AML-193 (cell line): ENCODE measurements at places on chromosomes 7 and 10.

DNA sequence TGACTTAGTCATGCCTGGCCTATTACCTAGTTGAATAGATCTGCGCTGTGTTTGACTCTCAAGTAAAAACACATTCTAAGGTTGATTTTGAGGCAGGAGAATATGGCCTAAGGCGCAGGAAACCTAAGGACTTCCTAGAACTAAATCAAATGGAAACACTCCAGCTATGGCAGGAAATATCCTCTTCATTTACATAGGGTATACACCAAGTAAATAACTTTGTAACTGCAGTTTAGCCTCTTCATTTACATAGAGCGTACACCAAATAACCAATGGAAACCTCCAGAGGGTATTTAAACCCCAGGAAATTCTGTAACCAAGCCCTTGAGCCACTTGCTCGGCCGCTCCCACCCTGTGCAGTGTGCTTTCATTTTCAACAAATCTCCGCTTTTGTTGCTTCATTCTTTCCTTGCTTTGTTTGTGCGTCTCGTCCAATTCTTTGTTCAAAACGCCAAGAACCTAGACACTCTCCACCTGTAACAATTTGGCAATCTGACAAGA is 35.6 kb upstream of the XRCC2 start:
- DNase-seq, result no peak

DNA sequence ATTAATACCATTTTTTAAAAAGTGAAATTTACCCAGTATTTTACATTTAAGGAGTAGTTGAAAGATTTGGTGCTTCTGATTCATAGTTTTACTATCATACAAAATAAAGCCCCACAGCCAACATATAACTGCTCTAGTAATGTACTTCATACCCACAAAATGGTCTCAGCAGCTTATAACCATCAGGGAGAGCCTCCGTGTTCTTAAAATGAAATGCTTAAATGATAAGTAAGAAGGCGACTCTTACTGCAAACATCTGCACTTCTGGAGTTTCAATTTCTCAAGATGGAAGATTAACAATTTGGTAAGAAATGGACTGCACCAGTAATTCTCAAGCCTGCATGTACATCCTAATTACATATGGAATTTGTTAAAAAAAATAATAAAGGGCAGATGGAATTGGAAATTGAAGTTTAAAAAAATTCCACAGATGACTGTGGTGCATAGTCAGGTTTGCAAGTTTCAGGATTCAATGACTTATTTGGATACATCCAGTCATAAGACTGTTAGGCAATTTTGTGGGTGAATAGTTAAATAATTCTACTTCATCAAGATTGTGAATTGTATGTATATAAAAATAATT is 461.0 kb downstream of the KIF20B start:
- DNase-seq, result no peak

- DNase-seq, result no peak
Observed at GRCh38 chr7:68691261-68692216, 906.7 kb upstream of the AUTS2 start.

DNA sequence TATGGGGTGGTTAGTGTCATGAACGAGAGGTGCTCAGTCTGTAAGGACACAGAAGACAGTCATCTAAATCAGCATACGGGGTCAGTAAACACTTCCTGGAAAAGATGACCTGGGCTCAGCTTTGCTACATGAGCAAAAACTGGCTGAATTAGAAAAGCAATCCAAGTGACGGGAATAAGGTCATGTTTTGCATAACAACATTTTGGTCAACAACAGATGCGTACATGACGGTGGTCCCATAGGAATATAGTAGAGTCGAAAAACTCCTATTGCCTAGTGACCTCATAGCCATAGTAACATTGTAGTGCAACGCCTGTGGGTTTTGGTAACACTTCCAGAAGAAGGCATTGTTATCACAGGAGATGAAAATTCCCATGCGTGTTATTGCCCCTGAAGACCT is 92.9 kb downstream of the CTNNA3 start:
- DNase-seq, result no peak

DNA sequence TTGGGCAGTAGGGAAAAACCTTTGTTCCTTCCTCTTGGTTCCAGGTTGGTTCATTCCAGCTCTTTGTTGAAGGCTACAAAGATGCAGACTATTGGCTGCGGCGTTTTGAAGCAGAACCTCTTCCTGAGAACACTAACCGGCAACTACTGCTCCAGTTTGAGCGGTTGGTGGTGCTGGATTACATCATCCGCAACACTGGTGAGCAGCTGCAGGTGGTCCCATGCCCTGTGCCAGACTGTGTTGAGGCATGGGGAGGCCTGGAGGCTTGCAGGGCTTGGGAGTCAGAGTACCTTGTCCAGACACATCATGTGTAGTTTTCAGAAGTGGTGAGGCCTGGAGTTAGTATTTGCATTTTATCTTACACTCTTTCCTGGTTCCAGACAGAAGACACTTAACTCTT is 16.3 kb downstream of the PI4K2A start:
- no peak for DNase-seq

GRCh38 chr7:23345601-23346000 is 46.5 kb downstream of the MALSU1 start:
- DNase-seq, result peak; percentile 28

DNA sequence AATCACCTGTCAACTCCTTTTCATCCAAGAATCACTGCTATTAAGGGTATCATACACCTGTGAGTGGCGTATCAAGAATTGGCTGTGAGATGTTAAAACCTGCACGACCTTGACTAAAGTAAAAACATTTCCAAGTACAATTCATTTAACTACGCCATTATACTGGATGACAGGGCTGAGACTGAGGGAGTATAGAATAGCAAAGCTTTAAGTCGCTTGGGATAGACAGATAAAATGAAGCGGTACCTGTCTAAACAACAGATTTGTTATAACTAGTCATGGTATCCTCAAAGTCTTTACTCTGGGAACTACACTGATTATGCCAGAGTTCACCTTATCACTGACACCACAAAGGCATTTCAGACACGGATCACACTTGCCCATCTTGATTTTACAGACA is 366.1 kb upstream of the LRRN3 start:
- no peak for DNase-seq
